ENCODE measurements at places on chromosomes 3 and 15.

DNA sequence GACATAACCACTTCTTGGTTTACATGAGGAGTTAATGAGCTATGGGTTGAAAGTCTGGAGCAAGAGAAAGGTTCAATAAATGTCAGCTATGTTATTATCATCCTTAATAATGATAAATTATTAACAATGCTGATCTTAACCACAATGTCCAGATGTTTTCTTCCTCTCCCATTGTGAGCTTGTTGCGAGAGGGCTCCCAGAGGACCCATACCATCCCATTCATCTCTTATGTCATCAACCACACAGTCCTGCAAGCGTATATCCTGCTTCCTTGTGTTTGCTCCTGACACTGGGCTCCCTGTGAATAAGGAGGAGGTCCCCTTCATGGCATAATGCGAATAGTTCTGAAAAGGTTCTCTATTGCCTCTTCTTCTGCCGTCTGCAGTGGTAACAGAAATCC, 266.8 kb downstream of the TLE3 start:
- no peak for DNase-seq

DNA sequence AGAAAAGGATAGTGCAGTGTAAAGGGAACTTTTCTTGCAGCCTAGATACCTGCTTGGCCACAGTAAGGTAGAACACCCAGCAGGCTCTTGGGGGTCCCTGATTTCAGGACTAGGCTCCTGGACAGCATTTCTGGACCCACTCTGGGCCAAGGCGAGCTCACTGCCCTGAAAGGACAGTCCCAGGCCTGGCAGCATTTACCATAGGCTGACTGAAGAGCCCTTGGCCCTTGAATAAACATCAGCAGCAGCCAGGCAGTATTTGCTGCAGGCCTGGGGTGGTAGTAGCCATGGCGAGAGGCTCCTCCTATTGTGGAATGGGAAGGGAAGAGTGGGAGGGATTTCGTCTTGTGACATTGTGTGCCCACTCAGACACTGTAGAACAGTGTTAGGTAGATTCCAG, 529.2 kb downstream of the TUSC7 start:
- no peak for DNase-seq

DNA sequence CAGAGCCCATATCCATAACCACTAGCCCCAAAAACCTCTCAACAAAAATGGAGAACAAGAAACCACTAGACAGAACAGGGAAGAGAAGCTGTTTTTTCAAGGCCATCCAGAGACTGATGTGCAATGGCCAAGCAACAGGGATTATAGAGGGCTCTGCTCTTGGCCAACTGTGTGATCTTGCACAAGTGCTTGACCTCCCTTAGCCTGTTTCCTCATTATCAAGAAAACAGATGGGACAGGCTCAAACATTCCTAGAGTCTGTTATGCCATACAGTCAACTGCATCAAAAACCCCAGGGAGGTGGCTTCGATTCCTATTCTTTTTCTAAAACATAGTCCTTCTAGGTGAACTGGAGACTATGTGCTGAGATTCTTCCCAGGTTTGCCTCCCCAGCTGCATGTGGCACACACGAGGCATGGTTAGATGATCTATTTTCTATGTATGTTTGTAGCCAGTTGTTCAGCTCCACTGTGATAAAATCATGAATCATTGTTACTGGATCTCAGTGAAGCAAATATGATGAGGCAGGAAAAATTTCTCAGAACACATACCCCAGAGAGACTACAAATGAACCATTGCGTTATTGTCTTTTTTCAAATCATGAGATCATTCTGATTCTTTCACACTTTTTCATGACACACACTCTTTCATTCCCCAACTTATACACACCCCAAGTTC, 132.9 kb upstream of the TGFBR2 start:
- DNase-seq = no peak

DNA sequence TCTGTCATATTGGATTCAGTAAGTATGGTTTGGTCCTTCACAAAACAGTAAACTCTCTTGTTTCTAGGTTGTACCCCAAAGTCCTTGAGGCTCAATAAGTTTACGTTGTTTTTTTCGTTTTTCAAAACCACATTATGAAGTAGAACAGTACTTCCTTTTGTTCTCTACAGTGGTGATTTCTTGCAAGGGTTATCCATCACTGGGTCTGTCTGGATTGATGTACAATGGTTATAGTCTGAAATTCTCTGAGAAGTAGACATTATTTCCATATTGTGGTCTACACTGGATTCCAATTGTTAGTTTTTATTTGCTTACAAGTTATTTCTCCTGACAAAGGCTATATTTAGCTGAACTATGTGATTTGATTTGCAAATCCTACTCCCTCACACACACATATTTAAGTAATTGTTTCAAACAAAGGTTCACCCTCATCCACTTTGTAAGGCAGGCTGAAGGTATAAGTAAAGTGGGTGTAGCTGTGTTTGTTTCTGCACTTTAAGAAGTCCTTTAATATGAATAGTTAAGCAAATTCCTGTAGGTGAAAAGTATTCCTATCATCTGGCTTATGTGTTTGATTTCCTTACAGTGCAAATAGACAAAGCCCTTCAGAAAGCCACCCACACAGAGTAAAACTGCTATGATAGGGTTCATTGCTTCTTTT, 64.2 kb upstream of the MME start:
- DNase-seq = no peak

GRCh38 chr15:61530769-61531168, 301.7 kb upstream of the RORA start:
- no peak for DNase-seq

DNA sequence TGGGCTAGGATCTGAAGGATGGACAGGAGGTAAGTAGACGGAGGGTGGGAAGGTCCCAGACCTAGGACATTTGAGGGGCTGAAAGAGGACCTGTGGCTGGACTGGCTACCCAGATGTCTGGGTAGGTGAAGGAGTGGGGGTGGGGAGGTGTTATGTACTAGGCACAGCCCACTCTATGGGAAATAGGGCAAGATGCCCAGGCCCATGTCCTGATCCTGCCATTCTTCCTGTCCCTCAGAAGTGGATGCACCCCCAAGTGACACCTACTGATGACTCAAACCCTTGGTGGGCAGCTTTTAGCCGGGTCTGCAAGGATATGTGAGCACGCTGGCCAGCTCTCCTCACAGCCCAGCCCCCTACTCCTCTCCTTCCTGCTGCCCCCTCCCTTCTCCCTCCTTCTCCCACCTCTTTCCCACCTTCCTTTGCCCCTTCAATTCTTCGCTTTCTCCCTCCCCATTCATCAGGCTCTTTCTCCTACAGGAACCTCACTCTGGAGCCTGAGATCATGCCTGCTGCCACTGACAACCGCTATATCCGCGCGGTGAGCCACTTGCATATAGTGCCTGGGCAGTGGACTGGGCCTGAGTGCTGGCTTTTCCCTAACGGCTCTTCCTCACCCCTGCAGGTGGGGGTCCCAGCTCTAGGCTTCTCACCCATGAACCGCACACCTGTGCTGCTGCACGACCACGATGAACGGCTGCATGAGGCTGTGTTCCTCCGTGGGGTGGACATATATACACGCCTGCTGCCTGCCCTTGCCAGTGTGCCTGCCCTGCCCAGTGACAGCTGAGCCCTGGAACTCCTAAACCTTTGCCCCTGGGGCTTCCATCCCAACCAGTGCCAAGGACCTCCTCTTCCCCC, 5.2 kb downstream of the ACY1 start:
- DNase-seq = no peak

DNA sequence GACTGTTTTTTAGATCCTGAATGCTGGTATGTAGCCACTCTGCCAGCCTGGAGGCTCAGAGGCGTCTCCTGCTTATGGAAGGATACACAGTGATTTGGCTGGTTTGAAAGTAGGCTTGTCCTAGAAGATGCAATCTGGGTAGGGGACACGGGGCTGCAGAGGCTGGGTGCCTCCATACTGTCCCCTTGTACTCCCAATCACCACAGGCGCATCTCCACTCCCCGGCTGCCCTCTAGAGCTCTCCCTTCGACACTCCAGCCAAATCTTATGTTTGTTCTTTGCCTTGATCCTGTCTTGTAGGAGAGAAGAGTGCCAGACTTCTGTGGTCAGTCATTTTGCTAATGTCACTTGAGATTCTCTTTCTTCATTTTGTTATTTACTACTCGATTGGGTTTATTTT, 168.8 kb upstream of the THRB start:
- DNase-seq = no peak

DNA sequence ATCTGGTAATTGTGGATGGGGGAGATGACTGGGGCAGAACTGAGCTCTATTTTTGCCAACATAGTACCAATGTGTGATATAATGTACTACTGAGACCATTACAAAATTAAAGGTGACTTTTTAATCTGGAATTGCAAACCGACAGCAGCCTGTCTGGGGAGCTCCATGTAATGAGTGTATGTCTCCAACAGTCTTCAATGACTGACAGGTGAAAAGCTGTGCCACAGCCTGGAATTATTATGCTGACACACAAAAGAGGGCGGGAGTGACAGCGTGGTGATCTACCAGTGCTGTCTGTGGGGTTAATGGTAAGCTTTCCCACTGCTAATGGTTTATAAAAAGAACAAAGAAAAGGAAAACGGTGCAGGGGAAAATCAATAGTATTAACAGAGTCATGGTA, 143.4 kb downstream of the CLSTN2 start:
- no peak for DNase-seq

DNA sequence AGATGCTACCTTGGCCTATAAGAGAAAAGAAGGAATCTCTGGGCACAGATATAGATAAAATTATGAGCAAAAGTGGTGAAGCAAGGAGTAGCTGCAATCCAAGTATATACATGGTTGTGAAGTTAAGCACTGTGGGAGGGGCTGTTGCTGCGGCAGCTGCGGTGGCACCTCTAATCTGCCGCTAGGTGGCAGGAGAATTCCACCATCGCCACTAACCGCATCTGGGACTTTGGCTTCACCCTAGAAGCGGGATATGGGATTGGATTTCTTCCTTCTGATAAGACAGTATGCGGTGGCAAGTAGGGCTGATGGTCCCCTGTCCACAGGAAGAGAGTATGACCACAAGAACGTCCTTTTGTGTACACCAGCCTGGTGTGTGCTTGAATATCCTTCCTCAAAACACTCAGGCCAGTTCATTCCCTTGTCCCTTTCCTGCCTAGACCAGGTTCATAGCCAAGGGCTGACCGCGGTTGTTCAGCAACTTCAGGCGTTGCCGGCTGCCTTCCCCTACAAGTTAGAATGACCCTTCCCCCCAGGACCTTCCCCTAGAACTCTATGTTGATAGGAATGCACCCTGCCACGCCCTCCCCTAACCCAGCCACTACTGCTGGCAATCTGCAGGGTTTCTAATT, 5.1 kb downstream of the MAGEL2 start:
- peak; percentile 38 for DNase-seq

DNA sequence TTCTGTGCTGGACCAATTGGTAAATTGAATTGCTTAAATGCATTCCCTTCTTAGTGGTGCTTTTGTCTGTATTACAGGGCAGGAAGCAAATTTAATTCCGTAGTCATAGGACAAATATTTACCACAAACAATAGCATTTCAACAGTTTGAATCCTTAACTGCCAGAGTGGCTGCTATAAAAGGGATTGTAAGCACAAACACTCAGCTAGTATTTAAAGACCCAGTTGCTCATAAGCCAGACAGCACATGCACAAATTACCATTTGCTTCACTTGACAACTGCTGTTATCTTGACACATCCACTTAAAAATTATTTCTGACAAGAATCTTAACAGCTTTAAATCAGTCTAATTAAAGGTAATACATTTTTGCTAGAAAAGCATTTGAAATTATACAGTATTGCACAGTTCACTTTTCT, 490.2 kb upstream of the ADAMTS9 start:
- peak; percentile 33 for DNase-seq

GRCh38 chr3:152276681-152277080, 8.0 kb downstream of the MBNL1 start:
- DNase-seq = no peak

DNA sequence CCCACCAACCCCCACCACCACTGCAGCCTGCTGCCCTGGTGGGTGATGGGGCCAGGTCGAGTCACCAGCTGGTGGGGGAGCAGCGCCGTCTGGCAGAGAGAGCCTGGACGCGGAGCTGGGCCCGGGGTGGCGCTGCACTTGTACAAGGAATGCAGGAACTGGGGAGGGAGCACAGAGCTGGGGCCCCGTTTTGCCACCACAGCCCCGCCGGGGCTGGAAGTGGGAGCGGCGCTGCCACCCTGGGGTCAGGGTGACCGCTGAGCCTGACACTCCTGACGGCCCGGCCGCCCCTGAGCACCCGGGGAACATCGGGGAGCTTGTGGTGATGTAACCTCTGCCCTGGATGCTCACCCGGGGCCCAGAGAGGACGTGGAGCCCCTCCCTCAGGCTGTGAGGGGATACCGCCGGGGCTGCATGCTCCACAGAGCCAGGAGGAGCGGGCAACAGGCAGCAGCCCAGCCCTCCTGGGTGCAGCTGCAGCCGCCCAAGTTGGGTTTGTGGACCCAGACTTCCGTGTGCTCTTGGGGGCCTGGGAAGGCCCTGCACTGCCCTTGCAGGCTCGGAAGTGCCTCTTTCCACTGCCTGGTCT, 32.6 kb upstream of the IREB2 start:
- DNase-seq = no peak

GRCh38 chr15:29942143-29942542, 119.9 kb upstream of the TJP1 start:
- DNase-seq = no peak

DNA sequence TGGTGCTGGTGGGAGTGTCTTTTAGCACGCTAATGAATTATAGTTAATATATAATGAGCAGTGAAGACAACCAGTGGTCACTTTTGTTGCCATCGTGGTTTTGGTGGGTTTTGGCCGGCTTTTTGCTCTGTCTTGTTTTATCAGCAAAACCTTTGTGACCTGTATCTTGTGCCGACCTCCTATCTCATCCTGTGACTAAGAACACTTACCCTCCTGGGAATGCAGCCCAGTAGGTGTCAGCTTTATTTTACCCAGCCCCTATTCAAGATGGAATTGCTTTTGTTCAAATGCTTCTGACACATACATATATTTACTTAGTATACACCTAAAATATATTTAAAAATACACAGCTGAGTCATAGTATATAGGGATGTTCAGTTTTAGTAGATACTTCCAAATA, 770.3 kb downstream of the PDCD6IP start:
- DNase-seq = no peak

- DNase-seq = no peak
These were observed 10.6 kb upstream of the OXSR1 start for GRCh38 chr3:38154625-38155255.

GRCh38 chr15:82021992-82022391, 23.8 kb downstream of the MEX3B start:
- DNase-seq = peak; percentile 40

DNA sequence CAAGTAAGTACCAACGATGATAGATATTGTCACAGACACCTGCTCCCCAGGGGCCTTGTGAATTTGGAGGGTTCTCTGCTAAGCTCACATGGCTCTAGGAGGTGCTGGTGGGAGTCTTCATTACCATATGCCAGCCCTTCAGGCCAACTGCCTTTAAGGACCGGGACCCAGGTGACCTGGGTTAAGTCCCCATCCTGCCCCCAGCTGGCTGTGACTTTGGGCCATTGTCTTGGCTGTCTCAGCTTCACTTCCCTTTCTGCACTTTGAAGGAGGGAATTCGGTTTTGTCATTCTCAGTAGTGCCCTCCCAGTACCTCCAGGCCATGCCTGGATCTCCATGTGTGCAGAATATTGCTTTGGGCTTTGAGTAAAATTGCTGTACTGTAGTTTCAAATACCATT, 72.8 kb upstream of the ACAD9 start:
- DNase-seq = no peak
